ENCODE measurements at places on chromosomes 3 and 15. TPM values are rescaled to one million over a fixed set of nuclear protein-coding genes. Genes with fewer than 3 reads are reported as not detected.

GRCh38 chr3:132963786-132964185 is 74.4 kb upstream of the TMEM108 start:
- no peak for DNase-seq
- no peaks in the 10 kb centered on the region for H3K27me3 ChIP-seq
- H3K27ac ChIP-seq = no peak overlapping the region
- H3K4me1 ChIP-seq = no peaks in the 10 kb centered on the region

- no peaks in the 10 kb centered on the region for H3K27me3 ChIP-seq
- DNase-seq = no peak
- H3K4me3 ChIP-seq = no peak overlapping the region
Measured at GRCh38 chr15:47768735-47769134, 51.4 kb downstream of the SEMA6D start.

- H3K4me3 ChIP-seq = no peak overlapping the region
- H3K27me3 ChIP-seq = no peaks in the 10 kb centered on the region
- no peak for DNase-seq
- no peak overlapping the region for H3K27ac ChIP-seq
Measured at GRCh38 chr3:8317661-8318649, 183.7 kb upstream of the LMCD1 start.

Gene SLCO3A1
- total RNA-seq = 73.5 TPM

- no peak overlapping the region for H3K27ac ChIP-seq
- no peak for DNase-seq
- peaks cover 7% of the 10 kb centered on the region for H3K4me1 ChIP-seq
- H3K27me3 ChIP-seq = peaks cover 33% of the 10 kb centered on the region
Measured at GRCh38 chr15:83283138-83283812, 1.2 kb downstream of the BNC1 start.

Gene ANKRD28
- 58.0 TPM for total RNA-seq

DNA sequence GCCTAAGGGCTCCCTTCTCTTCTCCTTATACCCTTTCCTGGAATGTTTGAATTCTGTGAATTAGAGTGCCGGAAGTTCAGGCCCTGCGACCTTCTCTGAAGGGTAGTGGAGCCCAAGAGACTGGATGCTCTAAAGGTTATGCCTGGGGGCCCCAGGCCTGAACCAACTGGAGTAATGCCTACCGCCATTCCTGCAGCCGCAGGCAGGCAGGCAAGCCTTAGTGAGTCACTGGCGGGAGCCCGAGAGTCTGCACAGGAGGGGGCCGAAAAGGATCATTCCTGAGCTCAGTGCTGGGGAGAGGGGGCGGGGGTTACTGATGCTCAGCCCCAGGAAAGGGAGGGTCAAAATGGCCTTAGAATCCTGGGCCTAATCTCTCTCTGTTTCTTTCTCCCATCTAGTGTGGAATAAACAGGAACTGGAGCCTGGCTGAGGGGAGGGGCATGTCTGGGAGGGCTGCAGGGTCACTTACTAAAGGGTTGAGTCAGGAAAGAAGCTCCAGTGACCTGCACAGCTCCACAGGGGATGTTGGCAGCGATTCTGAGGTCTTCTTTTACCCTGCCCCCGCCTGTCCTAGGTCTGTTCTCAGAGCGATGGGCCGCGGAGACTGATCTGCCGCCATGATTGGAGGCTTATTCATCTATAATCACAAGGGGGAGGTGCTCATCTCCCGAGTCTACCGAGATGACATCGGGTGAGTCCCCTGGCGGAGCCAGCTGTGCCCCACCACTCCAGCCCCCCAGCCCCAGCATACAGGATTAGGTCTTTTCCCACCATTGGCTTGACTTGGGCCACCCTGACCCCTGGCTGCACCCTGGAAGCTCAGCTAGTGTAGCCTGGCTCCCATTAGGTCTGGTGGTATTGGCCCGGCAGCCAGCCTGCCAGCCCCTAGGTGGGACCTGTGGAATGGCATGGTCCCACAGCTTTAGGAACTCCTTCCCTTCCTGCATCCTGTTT is 2.0 kb downstream of the AP2M1 start:
- H3K4me3 ChIP-seq = no peak overlapping the region
- H3K27me3 ChIP-seq = no peaks in the 10 kb centered on the region
- DNase-seq = no peak
- no peak overlapping the region for H3K27ac ChIP-seq
- H3K4me1 ChIP-seq = peaks cover 30% of the 10 kb centered on the region

GRCh38 chr3:130783629-130784028 is 37.0 kb upstream of the PIK3R4 start:
- DNase-seq = no peak
- no peaks in the 10 kb centered on the region for H3K36me3 ChIP-seq
- H3K4me3 ChIP-seq = no peak overlapping the region
- H3K27ac ChIP-seq = no peak overlapping the region
- no peaks in the 10 kb centered on the region for H3K27me3 ChIP-seq

GRCh38 chr3:129266651-129267050 is 12.0 kb upstream of the HMCES start:
- DNase-seq = no peak
- no peak overlapping the region for H3K4me3 ChIP-seq
- peaks cover 90% of the 10 kb centered on the region for H3K36me3 ChIP-seq
- H3K4me1 ChIP-seq = no peaks in the 10 kb centered on the region
- no peak overlapping the region for H3K27ac ChIP-seq

- no peaks in the 10 kb centered on the region for H3K36me3 ChIP-seq
- H3K4me3 ChIP-seq = no peak overlapping the region
- no peaks in the 10 kb centered on the region for H3K27me3 ChIP-seq
- DNase-seq = no peak
Measured at GRCh38 chr3:175207361-175207760, 348.2 kb downstream of the NAALADL2 start.

DNA sequence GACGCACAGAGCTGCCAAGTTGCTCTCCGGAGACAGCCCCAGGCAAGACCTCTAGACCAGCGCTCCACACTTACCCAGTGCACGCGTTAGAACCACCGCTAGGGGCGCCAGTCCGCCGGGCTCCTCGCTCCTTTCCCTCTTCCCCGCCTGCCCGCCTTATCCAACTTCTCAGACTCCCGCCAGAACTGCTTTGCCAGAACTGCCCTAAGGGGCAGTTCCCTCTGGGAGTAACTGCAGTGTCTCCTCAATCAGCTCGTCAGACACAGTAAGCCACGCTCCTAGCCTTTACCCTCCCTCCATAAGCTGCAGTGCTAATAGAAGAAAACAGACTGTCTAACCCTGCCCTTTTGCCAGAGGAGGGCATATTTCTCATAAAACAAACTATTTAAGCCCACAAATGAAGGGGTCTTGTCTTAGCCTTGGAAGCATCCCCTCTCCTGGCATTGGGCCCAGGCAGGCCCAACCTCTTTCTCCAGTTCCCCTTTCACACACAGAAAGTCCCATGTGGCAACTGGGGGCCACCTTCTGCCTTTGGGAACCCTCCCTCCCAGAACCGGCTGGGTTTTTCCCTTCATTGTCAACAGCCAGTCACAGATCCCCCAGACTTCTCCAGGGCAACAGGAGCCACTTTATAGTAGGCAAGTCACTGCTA is 3.7 kb downstream of the BMF start:
- H3K27ac ChIP-seq = peak overlapping the region; percentile 83
- peaks cover 74% of the 10 kb centered on the region for H3K4me1 ChIP-seq
- DNase-seq = peak; percentile 85
- no peaks in the 10 kb centered on the region for H3K36me3 ChIP-seq
- no peak overlapping the region for H3K4me3 ChIP-seq

Gene CEMIP
- total RNA-seq = 0.82 TPM
